ENCODE measurements at places on chromosomes 6 and 20. TPM values are rescaled to one million over a fixed set of nuclear protein-coding genes. Genes with fewer than 3 reads are reported as not detected.

The VIP gene
- total RNA-seq: not detected

The TFAP2C gene
- 11.7 TPM for total RNA-seq

The KCNK5 gene
- total RNA-seq: 1.3 TPM

The PPARD gene
- total RNA-seq: 6.4 TPM

The STMND1 gene
- not detected for total RNA-seq

The C6orf58 gene
- total RNA-seq: 0.11 TPM

The CRISP3 gene
- not detected for total RNA-seq

The FAM229B gene
- total RNA-seq: 5.9 TPM

The TCF21 gene
- total RNA-seq: 0.06 TPM

The ERMARD gene
- 6.5 TPM for total RNA-seq

The PTCRA gene
- total RNA-seq: not detected

The RSPH4A gene
- 0.12 TPM for total RNA-seq

The SOBP gene
- 0.60 TPM for total RNA-seq

The FNDC1 gene
- 0.09 TPM for total RNA-seq

The PHACTR3 gene
- total RNA-seq: 0.45 TPM

The SRSF12 gene
- 1.2 TPM for total RNA-seq

The SCAF8 gene
- total RNA-seq: 17.3 TPM

The DSN1 gene
- 22.4 TPM for total RNA-seq

The TRIM40 gene
- total RNA-seq: not detected

The FOXP4 gene
- 25.1 TPM for total RNA-seq

The CFAP61 gene
- 0.35 TPM for total RNA-seq

The C20orf144 gene
- 0.11 TPM for total RNA-seq

The PTK6 gene
- 2.7 TPM for total RNA-seq

The VARS1 gene
- total RNA-seq: 49.4 TPM

The JPH2 gene
- 6.5 TPM for total RNA-seq

The RSPO4 gene
- total RNA-seq: 0.03 TPM

The MPIG6B gene
- total RNA-seq: not detected

The CAP2 gene
- total RNA-seq: 10.2 TPM

The SLC16A10 gene
- total RNA-seq: 0.78 TPM

The MARCKS gene
- total RNA-seq: 11.1 TPM

The CTSZ gene
- total RNA-seq: 187 TPM

The COMMD7 gene
- total RNA-seq: 53.4 TPM

The RNF39 gene
- total RNA-seq: 0.05 TPM

The SLPI gene
- 10.9 TPM for total RNA-seq

The PNPLA1 gene
- not detected for total RNA-seq

The UNC5CL gene
- total RNA-seq: 0.65 TPM

The SEMG1 gene
- total RNA-seq: not detected

The PRL gene
- not detected for total RNA-seq

The CST7 gene
- total RNA-seq: not detected

The PLN gene
- total RNA-seq: not detected

The MAS1 gene
- not detected for total RNA-seq

The HLA-DQB2 gene
- not detected for total RNA-seq

The TXLNB gene
- total RNA-seq: not detected

The OPRM1 gene
- not detected for total RNA-seq

The E2F1 gene
- 27.0 TPM for total RNA-seq

The C20orf96 gene
- 11.1 TPM for total RNA-seq

The SMPD2 gene
- total RNA-seq: 14.5 TPM

The SPATS1 gene
- not detected for total RNA-seq

The IRAK1BP1 gene
- 0.84 TPM for total RNA-seq

The HCRTR2 gene
- total RNA-seq: not detected

The MYH7B gene
- total RNA-seq: 0.09 TPM

The CRISP2 gene
- not detected for total RNA-seq

The ZNF391 gene
- 0.23 TPM for total RNA-seq

The PREX1 gene
- 14.9 TPM for total RNA-seq

The DEFB115 gene
- not detected for total RNA-seq

The EZR gene
- 467 TPM for total RNA-seq

The SIRPG gene
- total RNA-seq: not detected

The C6orf15 gene
- not detected for total RNA-seq

The VSTM2L gene
- total RNA-seq: 27.9 TPM

Measured in A549 treated with AZD2906 at 1 μM for 4 hours (cell line).